T-helper 9 cell (primary cell): ENCODE measurements at places on chromosomes 12 and 14.

- DNase-seq, result no peak
Measured at GRCh38 chr12:103877288-103877687, 36.3 kb upstream of the NT5DC3 start.

GRCh38 chr14:95683793-95684192 is 2.4 kb upstream of the TCL1B start:
- peak; percentile 15 for DNase-seq

DNA sequence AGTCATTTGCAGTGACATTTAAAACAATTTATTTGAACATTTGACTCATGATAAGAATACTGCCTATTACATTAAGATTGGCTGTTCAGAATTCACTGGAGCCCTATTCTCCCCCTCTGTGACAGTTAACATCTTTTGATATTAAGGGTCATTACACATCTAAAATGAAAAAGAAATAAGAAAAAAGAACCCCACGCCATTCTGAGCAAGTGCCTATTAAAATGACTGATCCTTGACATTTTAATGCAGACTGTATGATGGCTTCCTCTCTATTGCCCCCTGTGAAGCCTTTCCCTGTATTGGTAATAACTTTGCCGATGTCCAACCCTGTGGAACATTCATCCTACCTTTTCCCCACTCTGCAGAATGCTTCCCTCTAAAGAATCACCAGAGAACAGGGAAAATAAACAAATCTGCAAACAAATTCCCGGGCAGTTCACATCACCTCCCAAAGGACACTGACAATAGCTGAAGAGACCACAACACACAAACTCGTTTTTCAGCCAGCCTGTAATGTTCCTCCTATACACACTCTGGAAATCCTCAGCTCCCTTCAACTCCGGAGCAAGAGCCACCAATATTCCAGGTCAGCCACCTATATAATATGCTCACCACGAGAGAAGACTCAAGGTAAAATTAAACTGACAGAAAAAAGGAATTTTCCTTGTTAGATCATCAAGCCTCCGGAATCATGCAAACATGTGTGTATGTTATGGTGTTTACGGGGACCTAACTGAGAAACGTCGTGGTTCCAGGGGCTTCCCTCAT is 2.1 kb downstream of the NIN start:
- DNase-seq, result no peak

GRCh38 chr12:120710031-120710804 is at the start of gene UNC119B:
TSS of gene UNC119B (plus strand) at chr12:120710458. CDS start at chr12:120710475, 17 bp downstream.
- DNase-seq, result peak; percentile 73

GRCh38 chr12:49019120-49019430 is 499 bp upstream of the PRKAG1 start:
- no peak for DNase-seq

- no peak for DNase-seq
Measured at GRCh38 chr12:52413782-52414345, 7.7 kb upstream of the KRT82 start.
